ENCODE measurements at places on chromosomes 3 and 15.

DNA sequence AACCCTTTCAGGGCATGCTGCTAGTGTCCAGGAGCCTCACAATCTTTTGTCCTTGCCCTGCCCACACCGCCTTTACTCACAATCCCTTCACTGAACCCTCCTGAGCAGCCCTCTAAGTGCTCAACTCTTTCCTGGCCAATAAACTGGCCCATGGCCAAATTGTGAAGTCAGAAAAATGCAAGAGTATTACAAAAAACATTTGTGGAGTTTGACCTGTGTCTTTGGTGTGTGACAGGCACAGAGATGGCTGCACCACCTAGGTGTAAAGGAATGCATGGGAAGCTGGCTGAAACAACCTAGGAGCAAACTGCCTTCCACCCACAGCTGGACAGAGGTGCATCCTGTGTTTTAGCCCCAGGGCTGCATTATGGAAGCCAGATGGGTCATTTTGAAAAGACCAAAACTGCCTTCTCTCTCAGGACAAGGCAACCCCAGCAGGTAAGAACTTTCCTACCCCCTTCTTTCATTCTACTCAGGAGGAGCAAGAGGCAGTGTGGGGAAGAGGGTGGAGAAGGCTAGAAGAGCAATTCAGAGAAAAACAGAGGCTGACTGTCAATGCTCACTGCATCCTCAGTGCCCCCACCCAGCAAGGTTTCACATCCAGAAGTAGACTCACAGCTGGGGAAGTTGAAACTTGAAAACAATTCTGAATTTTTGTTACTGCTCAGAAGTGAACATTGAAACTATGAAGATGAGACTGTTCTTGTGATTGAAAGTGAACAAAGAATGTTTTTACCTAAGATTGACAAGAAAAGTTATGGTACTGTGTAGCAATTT, 78.6 kb downstream of the TRIM42 start:
- DNase-seq: no peak

GRCh38 chr3:53822331-53822741, 23.9 kb downstream of the CHDH start:
- DNase-seq: no peak

- no peak for DNase-seq
Observed at GRCh38 chr15:95292785-95293450, 1037.6 kb upstream of the NR2F2 start.

DNA sequence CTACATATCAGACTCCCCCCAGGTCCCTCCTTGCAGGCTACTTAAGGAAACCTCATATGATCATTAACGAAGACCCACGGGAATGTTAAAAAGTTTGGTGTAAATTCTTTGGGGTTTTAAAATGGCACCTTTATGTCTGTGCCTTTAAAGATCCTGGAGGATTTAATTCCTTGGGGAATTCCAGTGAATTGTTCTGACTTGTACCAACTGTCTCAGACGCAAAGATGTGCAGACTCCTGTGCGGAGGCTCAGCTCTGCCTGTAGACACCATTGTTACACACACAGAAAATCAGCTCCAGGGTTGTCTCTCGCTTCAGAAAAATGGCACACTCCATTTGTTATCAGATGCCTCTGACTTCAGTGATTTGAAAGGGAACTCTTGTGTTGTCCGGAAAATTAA, 414.4 kb upstream of the CFAP20DC start:
- DNase-seq: no peak

DNA sequence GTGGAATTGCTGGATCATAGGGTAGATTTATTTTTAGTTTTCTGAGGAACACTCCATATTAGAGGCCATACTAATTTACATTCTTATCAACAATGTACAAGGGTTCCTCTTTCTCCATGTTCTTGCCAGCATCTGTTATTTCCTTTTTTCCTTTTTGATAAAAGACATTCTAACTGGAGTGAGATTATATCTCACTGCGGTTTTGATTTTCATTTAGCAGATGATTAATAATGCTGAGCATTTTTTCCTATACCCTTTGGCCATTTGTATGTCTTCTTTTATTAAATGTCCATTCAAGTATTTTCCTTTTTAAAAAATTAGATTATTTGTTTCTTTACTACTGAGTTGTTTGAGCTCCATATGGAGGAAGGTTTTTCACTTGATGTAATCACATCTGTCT, 1189.5 kb downstream of the ZPLD1 start:
- no peak for DNase-seq

DNA sequence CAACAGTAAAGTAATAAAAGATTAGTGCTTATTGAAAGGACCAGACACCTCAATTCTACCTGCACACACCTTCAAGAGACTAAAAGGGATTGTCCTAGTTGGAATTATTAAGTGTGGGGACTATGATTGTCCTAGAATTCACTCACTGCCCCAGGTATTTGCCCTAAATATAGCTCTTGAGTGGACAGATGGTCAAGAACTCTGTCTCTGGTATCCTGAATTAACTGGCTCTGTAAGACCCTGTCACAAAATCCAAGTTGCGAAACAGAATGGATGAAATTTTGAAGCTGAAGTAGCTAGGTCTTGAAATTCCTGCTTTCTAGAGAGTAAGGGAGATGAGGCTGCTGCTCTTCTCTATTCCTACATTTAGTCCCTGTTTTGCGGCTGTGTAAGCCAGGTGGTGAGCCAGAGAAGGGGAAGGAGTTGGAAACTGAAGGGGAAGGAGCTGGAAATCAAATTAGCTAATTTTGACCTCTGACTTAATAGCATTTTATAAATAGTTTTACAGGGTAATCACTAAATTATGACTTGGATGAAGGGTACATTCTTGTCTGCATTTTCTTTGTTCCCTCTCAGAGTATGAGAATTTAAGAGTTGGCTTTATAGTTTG, 34.5 kb downstream of the KBTBD12 start:
- DNase-seq: no peak

DNA sequence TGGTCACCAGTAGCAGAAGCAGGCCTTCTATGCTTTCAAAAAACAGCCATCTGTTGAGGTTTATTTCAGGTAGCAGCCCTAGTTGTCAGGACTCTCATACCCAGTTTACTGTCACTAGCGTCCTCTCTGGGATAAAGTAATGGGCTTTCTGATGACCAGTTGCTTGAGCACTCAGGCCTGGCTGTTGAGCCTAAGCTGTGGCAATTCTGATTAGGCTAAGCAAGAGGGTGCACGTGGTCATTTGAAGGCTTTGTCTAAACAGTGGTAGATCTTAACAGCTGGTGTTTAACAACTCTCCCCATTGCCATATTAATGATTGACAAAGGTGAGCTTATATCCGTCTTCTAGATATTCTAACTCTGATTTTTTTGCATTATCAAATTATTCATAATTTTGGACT, 132.9 kb upstream of the TMCO5A start:
- DNase-seq: no peak

DNA sequence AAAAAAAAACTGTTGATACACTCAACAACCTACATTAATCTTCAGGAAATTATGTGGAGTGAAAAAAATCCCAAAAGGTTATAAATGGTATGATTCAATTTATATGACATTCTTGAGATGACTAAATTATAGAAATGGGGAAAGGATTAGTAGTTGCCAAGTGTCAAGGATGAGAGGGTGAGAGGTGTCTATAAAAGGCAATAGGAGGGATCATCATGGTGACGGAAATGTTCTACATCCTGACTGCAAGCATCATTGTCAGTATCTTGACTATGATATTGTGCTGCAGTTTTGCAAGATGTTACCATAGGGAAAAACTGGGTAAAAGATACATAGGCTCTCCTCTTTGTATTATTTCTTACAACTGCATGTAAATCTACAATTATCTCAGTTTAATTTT, 125.6 kb downstream of the FRMD5 start:
- no peak for DNase-seq

- no peak for DNase-seq
Observed at GRCh38 chr3:20038699-20039465, 1.4 kb upstream of the KAT2B start.

Data from stimulated activated CD4-positive, alpha-beta T cell treated with anti-CD3 and anti-CD28 coated beads, Interleukin-2, amount 100 ng/mL, for 4 hours (primary cell).